ENCODE measurements at places on chromosomes 3 and 15. TPM values are rescaled to one million over a fixed set of nuclear protein-coding genes. Genes with fewer than 3 reads are reported as not detected.

Gene DPPA4
- not detected for total RNA-seq

Gene PPP4R2
- 8.2 TPM for total RNA-seq

Gene FBXW12
- not detected for total RNA-seq

Gene EXD1
- not detected for total RNA-seq

Gene FBN1
- total RNA-seq: 164 TPM

Gene CD200R1L
- total RNA-seq: not detected

Gene DAZL
- not detected for total RNA-seq

Gene GRK7
- not detected for total RNA-seq

Gene TPRG1
- total RNA-seq: 6.4 TPM

Gene COL8A1
- total RNA-seq: 459 TPM

Gene RASGRP1
- total RNA-seq: not detected

Gene CADM2
- 23.0 TPM for total RNA-seq

Gene EIF4E3
- 4.4 TPM for total RNA-seq

Gene EPB42
- total RNA-seq: not detected

Gene GUCA1C
- not detected for total RNA-seq

Gene UBP1
- 55.8 TPM for total RNA-seq

Gene NR2E3
- total RNA-seq: not detected

Gene VIPR1
- 3.5 TPM for total RNA-seq

Gene KBTBD13
- 0.21 TPM for total RNA-seq

Gene CD200
- 3.6 TPM for total RNA-seq

Gene GYG1
- total RNA-seq: 23.9 TPM

Gene CPN2
- total RNA-seq: not detected

Gene PLCD1
- 167 TPM for total RNA-seq

Gene PATL2
- not detected for total RNA-seq

Gene FOXB1
- not detected for total RNA-seq

Gene ACKR4
- 12.8 TPM for total RNA-seq

Gene ZNF445
- total RNA-seq: 6.6 TPM

Gene CLDND1
- 171 TPM for total RNA-seq

Gene LRRK1
- 105 TPM for total RNA-seq

Gene XIRP1
- total RNA-seq: not detected

Gene RAB6B
- total RNA-seq: 0.75 TPM

All from ascending aorta (tissue), 2 donors.